Caco-2 (cell line): ENCODE measurements at places on chromosomes 2 and 18. TPM values are rescaled to one million over a fixed set of nuclear protein-coding genes. Genes with fewer than 3 reads are reported as not detected.

CDH2 gene
- total RNA-seq, result 0.81 and 1.4 TPM in 2 replicates

GRCh38 chr2:37323176-37323780 lies 1.4 kb downstream of the PRKD3 start:
- no peak for DNase-seq

GRCh38 chr2:170122883-170123547 lies 54.9 kb upstream of the MYO3B start:
- DNase-seq, result no peak

- peak; percentile 6 for DNase-seq
Observed at GRCh38 chr18:33495278-33495677, 54.8 kb upstream of the CCDC178 start.

REG3G gene
- total RNA-seq, result not detected in 2 replicates
